Testis (tissue), 5 donors: ENCODE measurements at places on chromosomes 3 and 15. TPM values are rescaled to one million over a fixed set of nuclear protein-coding genes. Genes with fewer than 3 reads are reported as not detected.
A peak's percentile ranks its signal among the peaks of the same experiment; 100 is the strongest.

The GOLGA6A gene
- total RNA-seq, result 42.4 TPM

DNA sequence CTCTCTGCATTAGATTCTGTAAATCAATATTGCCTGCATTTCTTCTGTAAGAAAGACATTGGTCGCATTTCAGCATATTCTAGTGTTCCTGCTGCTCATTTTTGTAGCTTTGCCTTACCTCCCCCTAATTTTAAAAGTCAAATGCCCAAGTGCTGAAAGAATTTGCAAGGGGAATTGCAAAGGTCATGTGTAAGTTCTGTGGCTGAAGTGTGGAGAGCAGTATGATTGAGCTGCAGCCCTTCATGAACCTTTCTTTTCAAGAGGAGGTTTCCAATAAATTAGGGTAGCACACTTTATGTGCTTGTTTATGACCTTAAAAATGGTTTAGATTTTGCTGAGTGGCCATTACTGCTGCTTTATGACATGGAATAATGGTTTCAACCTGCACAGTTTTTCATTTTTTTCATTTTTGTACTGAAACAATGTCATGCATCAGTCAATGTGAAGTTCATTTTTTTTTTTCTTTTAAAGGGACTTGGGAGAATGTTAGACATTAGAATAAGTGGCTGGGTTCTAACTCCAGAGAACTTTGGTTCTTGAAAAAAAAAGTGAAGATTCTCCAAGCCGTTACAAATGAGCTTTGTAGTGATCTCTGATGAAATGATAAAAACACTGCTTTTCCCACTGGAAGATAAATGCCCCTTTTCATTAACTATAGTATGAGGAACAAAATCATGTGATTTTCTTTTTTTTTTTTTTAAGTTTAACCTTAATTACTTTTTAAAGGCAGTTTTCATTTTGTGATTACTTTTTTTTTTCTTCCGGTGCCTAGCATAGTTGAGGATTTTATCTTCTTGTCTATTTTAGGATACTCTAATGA lies 99.6 kb downstream of the MITF start:
- H3K27me3 ChIP-seq, result no peaks in the 10 kb centered on the region
- no peak overlapping the region for H3K4me3 ChIP-seq
- no peaks in the 10 kb centered on the region for H3K4me1 ChIP-seq
- H3K27ac ChIP-seq, result no peak overlapping the region
- no peaks in the 10 kb centered on the region for H3K36me3 ChIP-seq
- no peak for DNase-seq

- no peaks in the 10 kb centered on the region for H3K36me3 ChIP-seq
- no peak overlapping the region for H3K27ac ChIP-seq
- no peaks in the 10 kb centered on the region for H3K27me3 ChIP-seq
- DNase-seq, result no peak
These were observed 56.2 kb downstream of the ARHGEF26 start for GRCh38 chr3:154177406-154177805.

GRCh38 chr3:120093119-120093910 lies 932 bp downstream of the GSK3B start:
- H3K27ac ChIP-seq, result peak overlapping the region; percentile 100
- peak; percentile 42 for DNase-seq
- H3K4me1 ChIP-seq, result peaks cover 15% of the 10 kb centered on the region
- H3K4me3 ChIP-seq, result peak overlapping the region; percentile 90
- H3K27me3 ChIP-seq, result no peaks in the 10 kb centered on the region

GRCh38 chr15:101317336-101317872 lies 22.4 kb upstream of the SNRPA1 start:
- H3K36me3 ChIP-seq, result no peaks in the 10 kb centered on the region
- H3K4me1 ChIP-seq, result peaks cover 4% of the 10 kb centered on the region
- no peak overlapping the region for H3K27ac ChIP-seq

DNA sequence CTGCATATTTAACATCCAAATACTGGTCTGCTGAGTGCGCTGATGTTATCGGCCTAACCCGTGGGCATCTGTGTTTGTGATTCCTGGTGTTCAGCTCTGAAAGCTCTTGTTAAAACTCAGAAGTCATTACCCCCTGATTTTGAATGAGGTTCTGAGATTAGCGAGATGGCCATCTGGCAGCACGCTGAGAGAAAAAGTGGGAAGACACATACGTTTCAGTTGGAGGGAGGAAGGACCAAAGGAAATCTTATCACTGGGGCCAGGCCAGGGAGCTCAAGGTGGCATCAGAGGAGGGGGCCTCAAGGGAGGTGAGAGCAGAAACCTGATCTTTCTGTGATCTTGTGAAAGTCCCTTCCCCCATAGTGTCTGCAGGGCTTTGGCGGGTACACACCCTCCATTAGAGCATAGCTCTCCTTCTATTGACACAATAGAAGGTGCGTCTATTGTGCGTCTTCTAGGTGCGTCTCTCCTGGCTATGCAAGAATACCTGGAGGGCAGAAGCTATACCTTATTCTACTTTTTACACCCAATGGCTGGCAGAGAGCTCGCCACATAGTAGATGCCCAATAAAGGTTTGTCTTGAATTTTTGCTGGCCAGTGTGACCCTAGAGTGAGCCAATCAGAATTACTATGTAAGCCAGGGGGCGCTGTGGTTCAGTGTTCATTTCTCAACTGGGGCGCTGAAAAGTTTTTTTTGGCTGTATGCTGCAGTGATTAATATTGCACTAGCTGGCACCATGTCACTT lies 182.4 kb downstream of the SHQ1 start:
- DNase-seq, result peak; percentile 51
- no peak overlapping the region for H3K27ac ChIP-seq
- no peaks in the 10 kb centered on the region for H3K36me3 ChIP-seq
